ENCODE measurements at places on chromosomes 5 and 9.

DNA sequence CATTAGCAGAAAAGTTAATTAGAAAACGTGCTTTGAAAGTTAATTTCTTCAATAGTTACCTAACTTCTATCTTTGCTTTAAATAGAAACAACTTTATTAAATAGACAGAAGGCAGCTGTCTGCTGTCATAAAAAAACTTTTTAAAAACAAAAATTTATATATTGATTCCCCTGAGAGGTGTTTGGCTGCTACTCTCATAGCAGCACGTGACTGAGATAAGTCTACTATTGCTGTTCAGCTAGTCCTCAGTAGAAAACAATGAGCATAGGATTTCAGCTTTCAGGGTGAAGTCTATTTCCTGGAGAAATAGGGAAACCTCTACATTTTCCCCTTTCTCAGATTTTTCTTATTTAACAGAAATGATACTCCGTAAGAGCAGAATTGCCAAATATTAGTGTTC lies 135.0 kb upstream of the FBN2 start:
- no peak for DNase-seq

GRCh38 chr5:106093134-106093533 lies 1577.6 kb downstream of the EFNA5 start:
- no peak for DNase-seq

DNA sequence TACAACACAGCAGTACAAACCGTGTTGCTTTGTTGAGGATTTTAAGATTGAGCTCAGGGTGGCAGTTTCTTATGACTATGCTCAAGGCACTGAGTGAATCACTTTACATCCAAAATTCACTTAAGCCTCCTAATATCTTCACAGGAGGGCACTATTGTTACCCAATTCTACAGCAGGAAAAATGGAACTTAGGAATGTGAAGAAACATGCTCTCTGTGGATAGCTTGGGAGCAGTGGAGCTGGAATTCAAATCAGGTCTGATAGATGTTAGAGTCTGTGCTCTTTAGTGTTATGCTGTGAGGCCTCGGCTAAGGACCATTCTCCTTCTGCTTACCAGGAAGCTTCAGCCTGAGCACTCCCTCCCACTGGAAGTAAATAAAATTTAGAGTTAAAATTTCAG lies 18.7 kb upstream of the HMHB1 start:
- DNase-seq = no peak

DNA sequence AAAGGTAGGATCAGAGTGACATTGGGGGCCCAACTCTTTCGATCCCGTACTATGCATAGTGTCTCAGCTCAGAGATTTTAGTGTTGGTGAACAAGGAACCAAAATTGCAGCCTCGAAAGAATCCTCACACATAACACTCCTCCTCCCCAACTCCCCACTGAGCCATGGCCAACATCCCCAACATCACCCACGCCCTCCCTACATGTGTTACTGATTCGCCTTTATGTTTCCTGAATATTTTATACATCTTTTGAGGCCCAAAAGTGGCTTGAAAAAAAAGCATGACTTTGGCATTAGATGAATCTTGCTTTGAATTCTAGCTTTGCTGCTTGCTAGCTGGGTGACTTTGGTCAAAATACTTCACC lies 45.2 kb downstream of the PLAC8L1 start:
- DNase-seq = no peak

DNA sequence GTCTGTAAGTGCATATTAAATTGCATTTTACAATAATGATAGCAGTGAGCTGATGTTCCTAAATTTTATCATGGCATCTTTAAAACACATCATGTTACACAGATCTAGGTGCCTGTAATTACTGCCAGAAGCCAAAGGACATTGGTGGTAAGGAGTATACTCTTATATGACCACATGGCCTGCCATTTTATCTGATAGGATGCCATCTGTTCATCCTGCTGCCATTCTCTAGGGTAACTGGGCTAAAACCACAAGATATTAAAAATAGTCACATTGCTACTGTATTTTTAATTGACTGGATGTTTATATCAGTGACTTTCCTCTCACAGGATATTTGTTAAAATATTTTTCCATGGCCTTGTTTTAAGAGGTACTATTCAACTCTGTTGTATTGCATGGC lies 53.1 kb downstream of the HCN1 start:
- no peak for DNase-seq

DNA sequence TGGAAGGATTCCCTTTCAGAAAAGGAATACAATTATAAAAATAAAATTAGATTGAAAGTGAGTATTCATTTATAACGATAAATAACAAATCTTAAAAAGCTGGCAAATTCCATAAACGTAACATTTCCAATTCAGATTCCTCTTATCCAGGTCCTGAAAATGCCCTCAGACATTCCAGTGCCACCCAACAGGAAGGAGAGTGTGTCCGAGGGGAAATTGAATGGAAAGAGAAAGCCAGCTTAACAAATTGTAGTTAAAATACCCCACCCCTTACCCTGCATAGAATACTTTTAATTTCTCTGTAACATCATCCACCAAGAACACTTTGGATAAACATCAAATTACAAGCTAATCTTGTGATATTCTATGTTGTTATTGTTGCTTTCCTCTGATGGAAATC lies 72.0 kb downstream of the ARHGEF28 start:
- no peak for DNase-seq

DNA sequence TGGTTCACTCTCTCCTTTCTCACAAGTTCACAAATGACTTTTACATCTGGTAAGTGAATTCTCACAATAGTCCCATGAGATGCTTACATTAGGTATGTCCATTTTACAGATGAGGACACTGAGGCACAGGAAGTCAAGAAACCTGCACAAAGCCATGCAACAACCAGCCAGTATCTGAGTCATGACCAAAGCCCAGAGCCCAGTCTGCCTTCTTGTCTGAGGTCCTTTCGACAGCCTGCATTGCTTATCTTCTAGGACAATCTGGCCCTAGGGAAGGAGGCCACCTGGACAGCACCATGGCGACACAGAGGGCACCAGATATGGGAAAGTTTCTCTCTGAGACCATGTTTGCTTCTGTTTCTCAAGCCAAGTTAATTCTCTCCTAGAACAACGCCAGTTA lies 197.1 kb downstream of the NSG2 start:
- no peak for DNase-seq

- no peak for DNase-seq
These were observed 951.1 kb upstream of the DMAC1 start for GRCh38 chr9:8750639-8751051.

Measured in neural crest cell (in vitro differentiated cells).